Activated T-cell treated with anti-CD3 and anti-CD28 coated beads, Interleukin-2, amount 50 U/mL, for 72 hours (primary cell): ENCODE measurements at places on chromosomes 3 and 15.

GRCh38 chr3:72018343-72018984 is 233.5 kb upstream of the PROK2 start:
- no peak for DNase-seq

- no peak for DNase-seq
These were observed 249.1 kb downstream of the OCA2 start for GRCh38 chr15:27850050-27850449.

DNA sequence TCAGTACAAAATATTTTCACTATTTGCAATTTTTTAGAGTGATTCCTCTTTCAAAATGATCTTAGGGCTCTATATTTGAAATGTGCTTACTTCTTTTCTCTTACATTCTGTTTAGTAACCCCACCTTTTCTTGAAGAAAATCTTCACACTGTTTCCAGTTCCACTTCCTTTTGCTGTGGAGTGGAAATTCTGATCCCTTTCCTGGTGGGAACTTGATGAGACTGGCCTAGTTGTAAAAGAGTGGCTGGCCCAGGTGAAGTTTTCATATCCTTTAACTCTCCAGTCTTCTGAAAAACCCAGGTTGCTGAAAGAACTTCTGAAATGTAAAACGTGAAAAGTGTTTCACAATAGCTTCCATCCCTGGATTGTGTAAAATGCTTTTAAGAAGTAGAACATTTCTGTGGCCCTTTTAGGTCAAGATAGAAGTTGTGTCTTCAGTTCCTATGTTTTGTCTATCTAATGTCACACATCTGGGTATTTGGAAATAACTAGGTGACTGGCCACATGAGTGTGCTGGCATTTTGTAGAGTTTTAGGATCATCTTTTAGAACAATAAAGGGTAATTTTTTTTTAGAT is 84.8 kb upstream of the LRIG1 start:
- no peak for DNase-seq

DNA sequence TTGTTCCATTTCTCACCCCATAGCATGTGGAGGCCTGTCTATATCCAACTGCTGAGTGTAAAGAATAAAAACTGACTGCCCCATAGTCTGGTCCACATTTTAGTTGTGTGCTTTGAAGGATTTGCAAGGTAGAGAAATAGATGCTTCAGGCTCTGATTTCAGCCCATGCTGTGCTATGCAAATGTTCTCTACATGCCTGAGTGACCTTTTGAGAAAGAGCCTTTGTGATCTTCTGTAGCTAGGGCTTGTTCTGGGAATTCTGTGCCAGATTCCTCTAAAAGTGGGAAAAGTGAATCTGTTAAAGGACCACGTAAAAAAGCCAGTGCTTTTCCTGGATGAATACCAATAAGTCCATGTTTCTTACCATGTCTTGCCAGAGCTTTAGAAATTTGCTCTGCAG is 5.2 kb downstream of the KCTD6 start:
- no peak for DNase-seq

- no peak for DNase-seq
These were observed 18.6 kb upstream of the THSD4 start for GRCh38 chr15:71096676-71097075.

GRCh38 chr3:138653567-138653966 is 45.0 kb downstream of the FAIM start:
- no peak for DNase-seq

DNA sequence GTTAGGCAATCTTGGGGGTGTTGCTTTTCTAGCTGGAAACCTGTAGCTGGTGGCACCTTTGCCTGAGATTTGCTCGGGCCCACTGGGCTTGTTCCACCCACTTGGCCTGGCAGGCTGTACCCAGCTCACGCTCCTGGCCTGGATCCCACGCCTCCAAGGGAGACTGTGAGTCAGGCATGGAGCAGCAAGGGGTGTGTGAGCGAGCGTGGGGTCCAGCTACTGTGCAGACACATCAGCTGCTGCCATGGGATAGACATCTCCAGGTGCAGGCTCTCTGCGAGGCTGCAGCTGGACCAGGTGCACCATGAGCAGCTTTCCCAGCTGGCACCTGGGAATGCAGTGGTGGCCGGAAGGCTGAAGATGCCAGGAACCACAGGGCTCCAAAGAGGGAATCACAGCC is 36.0 kb downstream of the NR1D2 start:
- no peak for DNase-seq

DNA sequence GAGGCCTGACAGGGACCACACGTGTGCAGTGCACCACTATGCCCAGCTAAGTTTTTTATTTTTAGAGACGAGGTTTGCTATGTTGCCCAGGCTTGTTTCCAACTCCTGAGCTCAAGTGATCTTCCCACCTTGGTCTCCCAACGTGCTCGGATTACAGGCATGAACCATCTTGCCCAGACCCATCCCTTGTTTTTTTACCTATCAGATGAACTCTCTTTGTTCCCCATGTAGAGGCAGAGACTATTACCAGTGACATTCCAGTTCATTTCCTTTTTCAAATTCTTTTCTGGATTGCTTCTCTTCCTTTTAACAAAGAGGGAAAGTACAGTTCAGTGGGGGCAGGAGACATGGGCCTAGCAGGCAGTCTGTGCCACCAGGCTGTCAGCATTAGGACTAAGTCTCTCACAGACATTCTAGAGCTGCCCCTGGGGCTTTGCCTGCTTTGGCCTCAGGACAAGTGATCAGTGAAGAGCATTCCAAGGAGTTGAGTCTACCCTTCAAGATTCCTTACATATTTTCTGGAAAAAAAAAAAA is 103.5 kb upstream of the SLC7A14 start:
- DNase-seq, result no peak

DNA sequence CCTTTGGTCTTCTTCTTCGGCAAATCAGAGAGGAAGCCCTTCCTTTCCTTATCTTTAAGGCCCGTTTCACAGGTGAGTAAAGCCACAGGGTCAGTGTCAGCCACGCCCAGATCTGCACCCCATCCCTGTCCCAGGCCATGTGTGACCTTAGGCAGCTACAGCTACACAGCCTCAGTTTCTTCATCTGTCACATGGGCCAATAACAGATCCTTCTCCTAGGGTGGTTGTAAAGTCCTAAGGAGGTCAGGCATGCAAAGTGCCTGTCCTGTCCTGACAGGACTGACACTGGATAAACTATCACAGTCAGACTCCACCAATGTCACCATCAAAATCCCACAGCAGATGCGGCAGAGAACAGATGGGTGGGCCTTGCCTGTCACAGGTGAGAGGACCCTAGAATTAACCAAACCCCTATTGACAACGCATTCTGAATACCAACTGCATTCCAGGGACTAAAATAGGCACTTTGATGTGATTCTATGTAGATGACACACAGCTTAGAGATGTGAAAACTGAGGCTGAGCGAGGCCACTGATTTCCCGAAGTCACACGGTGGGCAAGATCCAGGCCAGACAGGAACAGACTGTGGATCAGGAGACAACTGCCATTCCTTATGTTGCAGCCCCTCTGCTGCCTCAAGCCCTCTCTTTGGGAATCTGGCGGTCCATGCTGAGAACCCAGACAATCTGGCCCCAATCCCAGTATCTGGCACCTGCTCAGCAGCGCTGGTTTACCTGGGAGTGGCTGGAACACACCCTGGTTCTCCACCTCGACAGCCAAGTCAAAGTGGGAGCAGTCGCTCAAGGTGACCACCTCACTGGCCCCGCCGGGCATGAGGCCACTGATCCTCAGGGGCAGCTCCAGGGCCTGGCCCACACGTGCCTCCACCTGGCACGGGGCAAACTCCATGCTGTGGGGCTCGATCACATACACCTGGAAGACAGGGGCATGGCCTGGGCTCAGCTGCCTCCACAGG is 48.7 kb downstream of the NUP210 start:
- no peak for DNase-seq

DNA sequence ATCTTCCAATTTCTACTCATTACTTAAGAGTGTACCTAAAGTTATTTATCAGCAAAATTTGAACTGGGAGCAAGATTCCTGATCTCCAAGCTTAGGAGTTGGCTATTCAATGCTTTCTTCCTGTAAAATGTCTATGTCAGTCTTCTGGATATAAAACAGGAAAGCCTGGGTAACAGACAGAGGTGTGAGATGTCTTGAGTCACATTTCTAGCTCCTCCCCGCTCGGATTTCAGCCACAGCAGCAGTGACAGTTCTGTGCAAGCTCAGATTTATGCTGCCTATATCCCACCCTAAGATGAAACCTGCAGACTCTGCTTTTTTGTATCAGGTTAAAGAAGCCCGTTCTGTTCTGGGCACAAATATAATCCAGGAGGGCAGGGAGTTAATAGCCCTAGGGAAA is 2.1 kb upstream of the ARMC8 start:
- no peak for DNase-seq

DNA sequence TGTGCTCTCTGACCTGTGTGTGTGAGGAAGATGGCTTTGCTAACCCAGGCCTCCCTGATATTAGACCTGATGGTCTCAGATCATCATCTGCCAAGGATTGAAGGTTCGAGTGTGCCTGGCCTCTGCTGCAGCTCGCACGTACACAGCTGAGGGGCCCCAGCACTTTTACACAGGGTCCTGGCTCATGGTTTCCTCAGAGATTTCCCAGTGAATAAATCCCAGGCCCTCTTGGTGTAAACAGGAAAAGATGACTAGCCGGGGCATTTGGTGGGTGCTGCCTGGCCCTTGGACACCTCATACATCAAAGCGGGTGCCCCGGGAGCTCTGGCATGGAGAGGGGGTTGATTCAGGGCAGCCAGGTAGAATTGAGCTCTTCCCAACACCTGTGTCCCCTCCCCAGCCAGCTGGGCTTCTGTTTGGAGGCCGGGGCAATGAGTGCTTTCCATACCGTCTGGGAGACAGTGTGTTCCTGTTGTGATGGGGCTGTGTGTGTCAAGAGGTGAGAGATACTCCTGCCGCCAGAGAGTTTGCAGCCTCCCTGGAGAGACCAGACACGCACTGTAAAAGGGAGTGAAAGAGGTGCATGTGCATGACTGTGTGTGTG is 72.5 kb upstream of the TLE3 start:
- no peak for DNase-seq

DNA sequence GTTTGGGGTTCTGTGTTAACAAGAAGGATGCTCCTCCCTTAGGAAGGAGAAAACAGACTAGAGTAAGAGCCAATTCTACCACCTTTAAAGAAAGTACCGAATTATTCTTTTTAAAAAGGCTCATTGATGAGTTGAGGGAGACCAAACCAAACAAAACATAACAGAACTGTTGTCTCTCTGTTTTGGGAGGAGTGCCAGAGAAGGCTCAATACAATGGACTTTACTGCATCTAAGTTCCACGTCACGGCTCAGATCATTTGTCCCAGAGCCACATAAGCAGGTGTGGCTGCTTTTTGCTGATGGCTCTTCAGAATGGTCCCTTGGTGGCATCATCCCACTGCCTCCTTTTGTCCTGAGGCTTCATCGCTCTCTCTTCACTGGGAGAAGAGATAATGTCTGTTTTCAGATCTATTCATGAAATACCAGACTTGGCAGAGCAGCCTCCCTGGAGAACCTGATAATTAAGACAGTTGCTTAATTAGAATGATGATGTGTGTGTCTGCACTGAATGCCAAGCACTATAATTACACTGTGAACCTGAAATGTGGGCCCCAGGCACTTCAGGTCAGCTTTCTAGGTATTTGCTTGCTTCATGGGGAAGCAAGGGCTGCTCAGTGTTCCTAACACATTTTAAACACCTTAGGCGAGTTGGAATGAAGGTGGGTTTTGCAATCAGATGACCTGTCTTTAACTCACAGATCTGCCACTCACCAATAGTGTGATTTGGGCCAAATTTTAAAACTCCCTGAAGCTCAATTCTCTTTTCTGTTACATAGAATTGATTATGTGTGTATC is 335.2 kb upstream of the MCTP2 start:
- DNase-seq, result no peak

DNA sequence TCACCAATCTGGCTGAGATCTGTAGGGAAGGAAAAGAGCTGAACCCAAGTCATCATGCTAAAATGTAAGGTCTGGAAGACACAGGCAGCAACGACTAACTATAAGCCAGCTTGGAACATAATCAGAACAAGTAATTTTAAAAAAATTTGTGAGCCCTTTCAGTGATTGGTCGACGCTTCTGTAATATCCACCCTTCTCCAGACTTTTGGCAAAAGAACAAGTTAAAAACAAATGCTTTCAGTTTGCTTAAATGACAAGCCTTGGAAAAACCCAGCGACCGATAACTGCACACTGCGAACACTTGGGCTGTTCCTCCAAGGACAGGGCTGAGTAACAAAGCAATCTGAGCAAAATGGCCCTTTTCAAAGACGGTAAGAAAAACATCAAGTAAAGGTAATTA is 49.6 kb downstream of the PCSK6 start:
- DNase-seq, result no peak

DNA sequence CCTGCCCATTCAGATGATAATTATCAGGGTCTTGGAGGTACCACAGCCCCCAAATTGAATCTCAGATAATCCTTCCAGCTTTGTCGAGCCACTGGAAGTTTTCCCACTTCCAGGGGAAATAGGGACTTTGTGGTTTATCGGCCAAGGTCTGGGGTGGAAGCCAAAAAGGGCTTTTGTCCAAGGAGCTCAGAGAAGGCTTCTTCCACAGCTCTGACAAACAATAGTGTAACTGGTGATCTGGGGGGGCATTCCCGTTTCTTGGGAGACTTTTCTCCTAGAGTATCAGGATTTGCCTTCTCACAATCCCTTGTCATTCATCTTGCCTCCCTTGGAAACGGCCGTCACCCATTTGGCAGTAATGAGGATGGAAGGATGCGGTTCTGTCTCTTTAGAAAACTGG is 18.4 kb downstream of the SRGAP3 start:
- DNase-seq, result no peak

DNA sequence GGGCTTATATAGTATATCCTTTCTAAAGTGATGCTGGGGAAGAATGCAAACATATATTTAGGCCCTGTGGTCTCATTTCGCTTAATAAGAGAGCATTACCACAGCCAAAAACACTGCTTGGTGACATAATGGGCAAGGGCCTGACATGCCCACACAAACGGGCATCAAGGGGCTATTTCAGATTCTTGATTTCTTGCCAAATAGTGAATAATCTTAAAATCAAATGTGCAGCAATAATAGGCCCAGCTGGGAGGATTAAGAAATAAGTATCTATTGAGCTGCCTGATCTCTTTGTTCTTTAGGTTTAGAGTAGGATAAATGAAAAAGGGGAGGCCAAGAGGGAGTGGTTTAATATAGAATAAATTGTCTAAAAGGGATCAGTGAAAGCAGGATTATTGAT is 241.0 kb upstream of the GBE1 start:
- no peak for DNase-seq

- no peak for DNase-seq
These were observed 187.3 kb downstream of the KCNAB1 start for GRCh38 chr3:156307704-156308103.

DNA sequence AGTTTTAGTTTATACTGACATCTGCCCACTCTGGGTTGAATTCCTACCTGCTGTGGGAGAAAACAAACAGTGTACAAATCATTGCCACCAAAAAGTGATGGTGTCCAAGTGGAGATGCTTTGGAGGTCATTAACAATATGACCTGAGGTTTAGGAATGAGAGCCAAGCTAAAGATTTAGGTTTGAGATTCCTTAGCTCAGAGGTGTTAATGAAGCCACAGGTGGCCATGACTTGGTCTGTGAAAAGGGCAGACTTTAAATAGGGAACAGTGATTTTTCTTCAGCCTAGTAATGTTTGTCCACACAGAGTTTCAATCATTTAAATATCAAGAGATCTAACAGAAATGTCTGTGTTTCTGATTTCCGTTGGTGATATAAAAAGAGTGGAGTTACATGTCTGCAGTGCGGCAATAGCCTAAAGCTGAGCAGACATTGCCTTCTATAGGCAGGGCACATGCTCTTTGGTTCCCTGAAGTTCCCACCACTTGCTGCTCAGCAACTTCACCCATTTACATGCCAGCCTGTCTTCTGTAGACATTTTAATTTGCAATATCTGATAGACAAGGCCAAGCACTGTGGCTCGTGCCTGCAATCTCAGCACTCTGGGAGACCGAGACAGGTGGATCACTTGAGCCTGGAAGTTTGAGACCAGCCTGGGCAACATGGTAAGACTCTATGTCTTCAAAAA is 423.2 kb downstream of the IL5RA start:
- no peak for DNase-seq
